ENCODE measurements at places on chromosomes 4 and X. TPM values are rescaled to one million over a fixed set of nuclear protein-coding genes. Genes with fewer than 3 reads are reported as not detected.

- no peak for DNase-seq
Measured at GRCh38 chr4:6423575-6423974, 48.8 kb downstream of the PPP2R2C start.

DNA sequence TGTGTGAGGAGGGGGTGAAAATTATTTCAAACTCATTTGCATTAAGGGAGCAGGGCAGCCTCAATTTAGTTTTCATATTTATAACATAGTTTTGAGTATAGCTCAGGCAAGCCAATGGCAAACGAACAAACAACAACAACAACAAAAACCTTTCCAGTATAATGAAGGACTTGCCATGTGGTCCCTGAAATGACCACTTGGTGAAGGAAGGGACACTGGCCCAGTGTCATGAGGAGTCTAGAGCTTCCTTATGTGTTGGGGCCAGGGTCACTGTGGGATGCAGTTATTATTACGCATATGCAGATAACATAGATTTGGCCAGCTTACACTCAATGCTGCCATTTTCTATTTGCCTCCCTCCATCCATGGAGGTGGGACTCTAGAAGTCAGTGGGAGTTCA, 23.3 kb downstream of the NKX3-2 start:
- no peak for DNase-seq

GRCh38 chrX:10174810-10175209, 18.0 kb downstream of the CLCN4 start:
- DNase-seq: no peak

- DNase-seq: no peak
Measured at GRCh38 chr4:39020130-39020529, 12.1 kb downstream of the TMEM156 start.

- DNase-seq: no peak
Measured at GRCh38 chr4:43132010-43132582, 239.6 kb downstream of the GRXCR1 start.

Gene ARSJ
- total RNA-seq: 14.6 TPM

Gene MAGEA11
- total RNA-seq: not detected

Data from ascending aorta (tissue), 2 donors.